ENCODE measurements at places on chromosomes 11 and 22.

GRCh38 chr11:78731027-78731426, 156.4 kb upstream of the NARS2 start:
- DNase-seq, result no peak

DNA sequence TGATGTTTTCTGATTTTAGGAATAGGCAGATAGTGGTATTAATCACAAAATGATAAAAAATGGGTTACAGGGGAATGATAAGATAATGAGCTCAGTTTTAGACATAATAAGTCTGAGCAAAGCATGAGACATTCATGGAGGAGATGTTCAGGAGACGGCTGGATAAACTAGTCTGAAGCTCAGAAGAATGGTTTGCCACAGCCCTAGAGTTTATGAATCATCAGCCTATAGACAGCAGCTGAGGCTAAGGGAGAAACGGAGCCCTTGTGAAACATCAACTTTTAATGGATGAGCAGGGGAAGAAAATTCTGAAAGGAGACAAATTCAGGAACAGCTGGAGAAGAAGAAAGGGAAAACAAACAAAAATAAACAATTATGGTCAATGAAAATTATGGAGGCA, 87.2 kb downstream of the RELT start:
- DNase-seq, result no peak

DNA sequence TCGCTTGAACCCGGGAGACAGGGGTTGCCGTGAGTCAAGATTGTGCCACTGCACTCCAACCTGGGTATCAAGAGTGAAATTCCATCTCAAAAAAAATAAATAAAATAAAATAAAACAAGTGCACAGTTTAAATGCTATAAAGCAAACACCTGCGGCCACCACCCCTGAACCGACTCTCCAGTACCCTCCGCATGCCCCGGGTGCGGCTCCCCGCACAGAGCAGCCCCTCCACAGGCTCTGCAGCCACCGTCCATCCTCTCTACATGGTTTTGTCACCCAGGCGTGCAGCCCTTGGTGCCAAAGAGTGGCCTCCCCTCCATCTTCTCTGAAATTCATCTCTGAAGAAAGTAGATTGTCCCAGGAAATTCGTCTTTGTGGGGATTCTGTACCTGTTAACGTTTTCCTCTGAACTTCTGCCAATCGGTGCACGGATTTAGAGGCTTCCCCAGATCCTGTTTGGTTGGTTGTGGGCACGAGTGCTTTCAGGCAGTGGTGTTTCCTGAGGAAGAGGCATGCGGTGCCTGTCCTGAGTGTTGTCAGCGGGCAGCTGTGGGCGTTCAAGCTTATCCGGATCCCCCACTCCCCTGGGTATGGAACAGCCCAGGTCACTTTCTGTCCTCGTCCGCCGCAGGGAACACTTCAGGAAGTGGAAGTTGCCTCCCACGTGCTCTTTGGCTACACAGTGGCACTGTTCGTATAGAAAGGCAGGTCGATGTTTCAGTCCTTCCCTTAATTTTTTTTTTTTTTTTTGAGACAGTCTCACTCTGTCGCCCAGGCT, 4.1 kb downstream of the MIOX start:
- DNase-seq, result no peak

- no peak for DNase-seq
These were observed 24.9 kb downstream of the PICALM start for GRCh38 chr11:86043765-86044503.

DNA sequence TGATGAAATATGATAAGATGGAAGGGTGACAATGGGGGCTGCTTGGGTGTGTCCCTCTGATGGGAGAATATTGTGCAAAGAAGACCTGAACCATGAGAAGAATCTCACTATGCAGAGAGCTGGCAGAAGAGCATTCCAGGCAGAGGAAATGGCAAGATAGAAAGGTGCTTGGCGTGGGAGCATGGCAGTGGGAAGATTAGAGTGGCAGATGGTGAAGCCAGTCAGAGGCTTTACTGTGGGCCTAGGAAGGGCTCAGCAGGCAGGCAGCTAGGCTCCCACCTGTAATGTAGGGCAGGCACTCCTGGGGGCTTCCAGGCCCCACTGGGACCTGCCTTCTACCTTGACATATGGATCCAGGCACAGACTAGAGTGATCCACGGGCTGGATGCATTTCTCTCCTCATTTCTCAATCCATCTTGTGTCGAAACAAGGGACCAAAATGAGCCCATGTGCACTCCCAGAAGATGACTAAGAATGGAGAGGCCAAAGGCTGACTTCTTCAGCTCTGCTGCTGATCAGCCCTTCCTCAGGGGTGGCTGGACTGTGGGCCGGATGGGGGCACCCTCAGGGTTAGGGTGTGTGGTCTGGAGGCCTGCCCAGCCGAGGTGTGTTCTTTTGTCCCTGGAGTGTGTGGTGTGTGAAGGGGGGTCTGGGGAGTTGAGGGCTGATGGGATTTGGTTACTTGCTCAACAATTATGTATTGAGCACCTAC, 88.3 kb downstream of the TSPAN18 start:
- DNase-seq, result no peak

DNA sequence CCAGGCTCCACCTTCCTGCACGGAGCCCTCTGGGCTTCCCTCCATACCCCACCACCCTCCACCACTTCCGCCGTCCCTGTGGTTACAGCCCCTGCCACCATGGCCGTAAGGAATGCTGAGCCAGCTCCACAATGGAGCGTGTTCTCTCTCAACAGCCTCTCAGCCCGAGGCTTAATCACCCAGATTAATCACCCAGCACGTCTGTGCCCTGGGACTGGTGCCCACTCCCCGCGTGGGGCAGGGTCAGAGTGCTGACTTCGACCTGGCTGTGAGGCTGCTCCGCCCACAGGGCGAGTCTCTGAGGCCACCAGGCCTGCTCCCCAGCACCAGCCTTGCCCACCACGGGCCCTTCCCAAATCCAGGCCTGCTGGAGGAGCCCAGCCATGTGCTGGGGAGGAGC, 4.0 kb upstream of the TH start:
- DNase-seq, result no peak

- no peak for DNase-seq
These were observed 39.6 kb downstream of the AP2A2 start for GRCh38 chr11:965206-965775.

DNA sequence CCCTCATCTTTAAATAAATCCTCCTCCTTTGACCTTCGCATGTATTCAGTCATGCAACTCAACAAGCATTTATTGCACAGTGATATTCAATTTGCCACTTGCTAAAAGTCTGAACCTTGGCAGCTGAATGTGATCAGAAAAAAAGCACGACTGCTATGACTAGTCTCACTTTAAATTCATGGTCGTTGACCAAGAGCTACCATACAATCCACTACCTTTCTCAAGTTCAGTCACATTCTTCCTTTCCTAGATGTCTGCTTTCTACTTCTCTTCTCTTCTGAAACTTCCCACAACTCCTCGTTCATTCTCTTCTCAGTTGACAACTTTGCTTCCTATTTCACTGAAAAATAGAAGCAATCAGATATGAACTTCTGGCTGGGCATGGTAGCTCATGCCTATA, 2.0 kb upstream of the SAA1 start:
- DNase-seq, result no peak

- DNase-seq, result no peak
These were observed 363.0 kb downstream of the CTTN start for GRCh38 chr11:70761094-70761907.

DNA sequence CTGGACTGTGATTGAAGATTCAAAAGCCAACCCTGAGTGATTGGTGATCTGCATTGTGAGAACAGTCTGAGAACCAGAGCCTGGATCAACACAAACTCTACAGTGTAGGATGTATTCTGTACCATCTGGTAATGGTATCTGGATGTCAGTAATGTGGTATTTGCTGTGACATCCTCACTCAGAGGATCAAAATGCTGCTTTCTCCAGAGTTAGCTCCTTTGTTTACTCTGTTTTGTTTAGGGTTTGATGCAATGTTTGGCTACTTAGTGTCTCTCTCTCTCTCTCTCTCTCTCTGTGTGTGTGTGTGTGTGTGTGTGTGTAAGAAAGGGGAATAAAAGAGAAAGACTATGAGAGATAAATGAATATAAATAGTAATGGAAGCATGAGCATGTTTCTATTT, 24.3 kb downstream of the CASP4 start:
- no peak for DNase-seq

DNA sequence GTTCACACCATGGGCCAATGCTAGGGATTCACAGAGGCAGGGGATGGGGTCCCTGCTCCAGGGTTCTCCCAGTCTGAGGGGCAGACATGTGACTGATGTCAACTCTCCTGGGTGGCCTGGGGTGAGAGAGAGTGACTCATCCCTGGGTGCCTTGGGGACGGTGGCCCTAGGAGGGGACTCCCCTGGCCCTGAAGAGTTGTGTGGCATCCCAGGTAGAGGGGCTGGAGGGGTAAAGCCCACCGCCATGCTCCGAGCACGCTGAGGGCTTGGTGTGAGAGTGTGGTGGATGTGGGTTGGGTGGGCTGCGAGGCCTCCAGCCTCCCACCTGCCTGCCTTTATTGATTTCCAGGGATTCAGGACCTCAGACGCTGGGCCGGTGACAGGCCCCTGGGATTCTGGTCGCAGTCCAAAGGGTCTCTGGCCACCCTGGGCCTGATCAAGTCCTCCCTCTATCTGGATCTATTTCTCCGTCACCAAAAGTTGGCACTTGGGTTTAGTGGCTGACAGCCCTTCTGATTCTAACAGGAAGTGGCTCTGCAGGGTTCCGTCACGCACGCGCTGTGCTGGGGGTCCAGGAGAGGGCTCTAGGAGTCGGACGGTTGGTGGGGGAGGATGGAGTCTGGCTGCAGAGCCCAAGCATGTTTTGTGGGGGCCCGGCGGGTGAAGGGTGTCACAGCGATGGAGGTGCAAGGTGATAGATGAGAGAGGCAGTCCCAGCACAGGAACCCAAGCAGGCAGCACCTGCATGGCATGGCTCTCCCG, 27.3 kb upstream of the WNT7B start:
- DNase-seq, result no peak

GRCh38 chr22:37930270-37930951, 23.0 kb downstream of the C22orf23 start:
- DNase-seq, result peak; percentile 21

GRCh38 chr11:106063009-106063408, 14.1 kb downstream of the KBTBD3 start:
- no peak for DNase-seq

DNA sequence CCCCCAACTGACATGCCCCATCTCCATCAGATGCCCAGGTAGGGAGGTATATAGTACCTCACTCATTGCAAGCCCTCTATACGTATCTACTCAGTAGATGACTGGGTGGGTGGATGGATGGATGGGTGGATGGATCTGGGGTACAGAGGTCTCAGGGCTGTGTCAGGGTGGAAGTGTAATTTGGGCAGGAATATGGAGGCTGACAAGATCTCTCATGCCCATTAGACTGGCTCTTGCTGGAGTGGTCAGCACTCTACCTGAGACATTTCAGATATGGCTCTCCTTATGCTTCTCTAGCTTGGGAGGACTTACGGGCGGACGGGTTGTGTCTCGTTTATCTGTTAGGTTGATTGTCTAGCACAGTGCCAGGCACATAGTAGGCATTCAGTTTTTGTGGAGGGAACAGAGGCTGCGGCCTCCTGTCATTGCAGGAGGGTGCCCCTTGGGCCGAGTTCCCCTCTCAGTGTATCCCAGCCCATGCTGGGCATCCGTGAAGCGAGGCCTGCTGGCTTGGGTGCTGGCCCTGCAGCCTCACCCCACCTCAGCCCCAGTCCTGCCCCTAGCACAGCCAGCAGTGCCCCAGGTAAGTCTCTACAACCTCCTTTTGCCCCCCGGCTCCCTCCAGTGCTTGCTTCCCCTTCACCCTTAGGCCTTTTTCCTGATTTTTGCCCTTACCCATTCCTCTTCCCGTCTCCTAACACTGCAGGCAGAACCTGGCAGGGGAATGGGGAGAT, 13.7 kb downstream of the ROBO3 start:
- DNase-seq, result no peak

DNA sequence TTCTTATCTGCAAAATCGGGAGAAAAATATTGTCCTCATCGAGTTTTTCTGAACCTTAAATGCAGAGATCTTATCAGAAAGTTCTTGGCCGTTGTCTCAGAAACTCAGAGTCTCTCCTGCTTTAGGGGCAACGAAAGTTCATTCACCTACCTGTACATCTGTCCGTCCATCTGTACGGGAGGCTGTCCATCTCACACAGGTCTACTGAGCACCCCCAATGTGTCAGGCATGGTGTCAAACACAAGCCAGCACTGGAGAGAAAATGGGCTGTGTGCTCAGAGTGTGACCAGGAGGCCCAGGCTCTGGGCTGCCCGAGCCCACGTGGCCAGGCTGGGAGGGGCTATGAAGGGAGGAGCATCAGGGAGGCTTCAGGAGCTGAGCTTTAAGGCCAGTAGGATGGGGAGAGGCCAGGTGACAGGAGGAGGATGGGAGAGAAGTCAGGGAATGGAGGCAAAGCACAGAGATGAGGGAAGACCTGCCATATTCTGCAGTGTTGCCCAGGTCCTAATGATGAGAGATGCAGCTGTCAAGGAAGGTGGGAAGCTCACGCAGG, 62.4 kb upstream of the MYEOV start:
- DNase-seq, result no peak

- DNase-seq, result no peak
These were observed 9.8 kb downstream of the MMP20 start for GRCh38 chr11:102615077-102615893.
